ENCODE measurements at places on chromosomes 16 and 17.
A peak's percentile ranks its signal among the peaks of the same experiment; 100 is the strongest.

GRCh38 chr16:31010585-31011325, at the start of gene STX1B:
Gene STX1B, minus strand, starts transcription at chr16:31010638. Its CDS starts 242 bp downstream, at chr16:31010396.
- peak; percentile 45 for DNase-seq

- no peak for DNase-seq
Measured at GRCh38 chr17:73302189-73302588, 9.6 kb downstream of the CDC42EP4 start.

- DNase-seq, result no peak
Measured at GRCh38 chr16:79456036-79456435, 144.5 kb downstream of the MAF start.

DNA sequence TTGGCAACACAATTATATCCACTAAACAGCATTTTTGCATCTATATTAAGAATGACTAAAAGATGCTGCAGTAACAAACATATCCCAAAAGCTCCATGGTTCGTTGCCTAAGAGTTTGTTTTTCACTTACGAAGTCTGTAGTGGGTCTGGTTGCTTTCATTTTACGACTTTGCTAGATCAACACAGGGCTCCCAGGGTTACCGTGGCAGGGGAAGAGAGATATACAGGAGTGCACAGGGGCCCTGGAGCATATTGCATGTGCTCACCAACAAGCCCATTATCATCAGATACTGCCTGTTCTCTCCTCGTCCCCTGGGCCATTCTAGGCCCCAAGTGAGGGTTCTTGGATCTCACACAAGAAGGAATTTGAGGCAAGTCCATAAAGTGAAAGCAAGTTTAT, 3.1 kb upstream of the MMP2 start:
- no peak for DNase-seq

DNA sequence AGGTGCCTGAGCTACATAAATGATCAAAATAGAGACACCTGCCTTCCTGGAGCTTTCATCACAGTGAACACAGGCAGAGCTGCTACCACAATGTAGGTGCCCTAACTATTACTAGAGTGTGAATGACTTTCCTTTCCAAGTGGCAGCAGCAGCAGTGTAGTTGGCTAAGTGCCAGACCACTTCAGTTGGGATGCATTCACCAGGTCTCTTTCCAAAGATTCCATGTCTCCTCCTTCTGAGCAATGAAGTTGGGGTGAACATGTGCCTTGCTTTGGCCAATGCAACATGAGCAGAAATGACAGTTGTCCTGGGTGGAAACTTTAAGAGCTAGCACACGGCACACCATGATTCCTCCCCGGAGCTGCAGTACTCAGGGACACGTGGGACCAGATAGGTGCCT, 23.3 kb upstream of the CACNG4 start:
- no peak for DNase-seq

GRCh38 chr17:42706732-42707131, 24.4 kb downstream of the CNTNAP1 start:
- DNase-seq, result peak; percentile 65

DNA sequence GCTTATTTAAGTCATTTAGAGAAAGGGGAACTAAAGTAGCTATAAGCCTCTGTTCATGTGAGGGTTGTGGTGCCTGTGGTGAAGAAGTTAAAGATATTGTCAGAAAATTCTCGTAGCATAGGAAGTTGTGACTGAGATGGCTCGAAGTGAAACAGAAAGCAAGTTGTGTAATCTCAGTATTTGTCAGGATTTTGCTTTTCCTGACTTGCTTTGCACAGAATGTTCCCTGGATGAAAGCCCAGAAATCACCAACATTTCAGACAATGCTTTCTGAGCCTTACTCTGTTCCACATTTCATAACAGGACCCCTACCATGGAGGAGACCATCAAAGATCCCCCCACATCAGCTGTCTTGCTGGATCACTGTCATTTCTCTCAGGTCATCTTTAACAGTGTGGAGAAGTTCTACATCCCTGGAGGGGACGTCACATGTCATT, 10.6 kb downstream of the CALCOCO2 start:
- DNase-seq, result no peak

DNA sequence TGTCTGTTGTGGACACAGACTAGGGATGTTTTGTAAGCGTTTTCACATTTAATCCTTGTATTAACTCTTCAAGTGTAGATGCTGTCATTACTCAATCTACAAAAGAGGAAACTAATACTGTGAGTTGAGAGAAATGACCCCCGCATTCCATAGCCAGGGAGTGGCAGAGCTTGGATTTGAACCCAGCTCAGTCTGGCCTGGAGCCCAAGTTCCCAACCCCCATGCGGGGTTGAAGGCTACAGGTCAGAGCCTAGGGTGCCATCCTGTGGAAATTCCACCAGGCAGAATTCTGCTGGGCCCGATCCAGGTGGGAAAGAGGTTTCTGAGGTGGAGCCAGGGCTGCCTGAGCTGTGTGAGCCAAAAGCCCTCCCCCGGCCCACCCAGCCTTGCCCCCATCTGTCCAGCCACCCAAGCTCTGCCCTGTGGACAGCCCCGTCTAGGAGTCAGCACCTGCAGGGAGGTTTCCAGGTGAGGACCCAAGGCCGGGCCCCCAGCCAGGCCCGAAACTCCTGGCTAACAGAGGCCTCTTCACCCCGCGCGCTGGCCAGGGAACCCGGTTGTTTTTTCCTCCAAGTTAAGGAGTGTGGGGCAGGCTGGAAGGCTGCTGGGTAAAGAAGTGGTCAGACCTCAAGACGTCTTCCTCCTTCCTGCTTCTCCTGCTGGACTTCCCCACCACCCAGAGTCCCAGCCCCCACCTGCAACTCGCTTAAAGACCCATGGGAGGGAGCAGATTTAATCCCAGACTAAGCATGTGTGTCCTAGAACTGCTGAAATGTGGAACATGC, 5.7 kb downstream of the MMP15 start:
- no peak for DNase-seq

GRCh38 chr16:68724797-68725196, 12.3 kb upstream of the CDH1 start:
- no peak for DNase-seq

DNA sequence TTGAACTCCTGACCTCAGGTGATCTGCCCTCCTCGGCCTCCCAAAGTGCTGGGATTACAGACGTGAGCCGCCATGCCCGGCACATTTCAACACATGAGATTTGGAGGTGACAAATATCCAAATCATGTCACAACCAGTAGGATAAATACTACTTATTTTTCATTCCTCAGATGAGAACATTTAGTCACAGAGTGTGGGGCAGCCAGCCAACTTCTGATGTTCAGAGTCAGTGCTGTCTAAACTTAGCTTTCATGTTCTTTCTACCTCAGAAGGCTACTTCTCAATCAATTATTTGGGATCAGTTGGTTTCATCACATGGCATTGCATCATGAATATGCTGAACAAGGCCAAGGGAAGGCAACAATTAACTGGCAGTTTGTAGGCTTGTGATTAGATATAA, 134.5 kb downstream of the CDH13 start:
- no peak for DNase-seq

DNA sequence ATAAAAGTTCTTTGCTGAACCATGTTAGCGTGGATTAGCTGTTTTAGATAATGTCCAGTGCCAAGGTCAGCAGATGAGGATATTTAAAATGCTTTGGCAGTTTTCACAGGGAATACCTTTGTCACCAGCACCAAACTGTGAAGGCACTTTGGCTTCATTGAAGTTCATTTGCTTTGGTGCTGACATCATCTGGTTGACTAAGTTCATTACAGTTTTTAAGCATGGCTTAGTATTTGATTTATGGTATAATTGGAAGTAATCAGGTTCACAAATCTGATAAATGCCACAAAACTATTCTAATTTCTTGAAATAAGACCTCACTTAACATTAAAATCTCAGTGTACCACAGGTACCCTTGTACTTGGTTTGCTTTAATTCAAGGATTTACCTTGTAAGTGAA, 4.3 kb downstream of the GID4 start:
- DNase-seq, result no peak

- no peak for DNase-seq
Measured at GRCh38 chr16:68362262-68362913, 51.6 kb downstream of the PRMT7 start.

DNA sequence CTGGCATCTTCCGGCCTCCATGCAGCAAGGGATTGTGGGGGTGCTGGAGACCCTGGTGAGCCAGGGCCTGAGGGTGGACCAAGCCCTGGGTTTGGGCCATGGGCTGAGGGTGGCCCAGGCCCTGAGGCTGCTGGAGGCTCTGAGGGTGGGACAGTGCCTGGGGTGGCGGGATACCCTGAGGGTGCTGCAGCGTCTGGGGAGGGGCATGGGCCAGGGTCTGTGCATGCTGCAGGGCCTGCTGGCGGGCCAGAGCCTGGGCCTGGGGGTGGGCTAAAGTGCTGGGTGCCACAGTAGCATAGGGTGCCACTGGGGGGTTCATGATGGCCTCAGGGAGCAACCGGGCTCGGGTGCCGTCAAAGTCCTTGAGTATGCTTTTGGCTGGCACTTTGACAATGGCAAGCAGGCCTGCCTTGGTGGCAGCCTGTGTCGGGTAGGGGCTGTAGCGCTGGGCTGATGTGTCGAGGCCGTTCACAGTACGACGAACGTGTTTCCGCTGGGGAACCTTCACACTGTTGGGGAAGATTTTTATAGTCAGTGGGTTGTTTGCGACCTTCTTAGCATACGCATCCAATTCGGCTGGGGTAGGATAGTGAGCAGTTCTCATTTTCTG, 15.6 kb downstream of the TRAF4 start:
- DNase-seq, result no peak

DNA sequence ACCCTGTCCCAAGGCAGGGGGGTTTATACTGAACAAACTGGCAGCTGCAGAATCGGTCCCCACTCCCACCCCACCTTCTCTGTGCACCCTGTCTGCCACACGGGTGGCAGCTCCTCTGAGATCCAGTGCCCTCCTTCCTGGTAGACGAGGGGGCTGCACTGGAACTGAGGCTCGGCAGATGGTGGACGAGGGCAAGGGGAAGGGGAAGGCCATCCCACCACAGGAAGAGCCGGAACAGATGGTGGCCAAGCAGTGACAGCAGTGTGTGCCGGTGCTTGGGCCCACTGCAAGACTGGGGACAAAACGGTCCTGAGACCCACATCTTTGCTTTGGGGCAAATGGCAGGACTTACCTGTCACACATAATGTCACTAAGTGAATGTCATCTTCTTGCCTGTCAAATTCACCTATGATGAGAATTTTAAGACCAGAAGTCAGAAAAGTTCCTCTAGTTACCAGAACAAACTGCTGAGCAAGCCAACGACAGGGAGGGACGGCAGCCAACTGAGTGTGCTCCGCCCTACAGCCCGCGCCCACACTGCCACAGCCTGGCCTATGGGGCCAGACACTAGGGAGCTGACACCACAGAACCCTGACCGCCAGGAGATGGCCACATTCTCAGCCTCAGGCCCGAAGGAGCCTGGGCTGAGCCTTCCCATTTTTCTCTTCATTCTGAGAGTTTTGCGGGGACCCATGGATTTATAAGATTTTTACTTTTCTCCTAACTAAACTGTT, 14.4 kb downstream of the NTAN1 start:
- no peak for DNase-seq

DNA sequence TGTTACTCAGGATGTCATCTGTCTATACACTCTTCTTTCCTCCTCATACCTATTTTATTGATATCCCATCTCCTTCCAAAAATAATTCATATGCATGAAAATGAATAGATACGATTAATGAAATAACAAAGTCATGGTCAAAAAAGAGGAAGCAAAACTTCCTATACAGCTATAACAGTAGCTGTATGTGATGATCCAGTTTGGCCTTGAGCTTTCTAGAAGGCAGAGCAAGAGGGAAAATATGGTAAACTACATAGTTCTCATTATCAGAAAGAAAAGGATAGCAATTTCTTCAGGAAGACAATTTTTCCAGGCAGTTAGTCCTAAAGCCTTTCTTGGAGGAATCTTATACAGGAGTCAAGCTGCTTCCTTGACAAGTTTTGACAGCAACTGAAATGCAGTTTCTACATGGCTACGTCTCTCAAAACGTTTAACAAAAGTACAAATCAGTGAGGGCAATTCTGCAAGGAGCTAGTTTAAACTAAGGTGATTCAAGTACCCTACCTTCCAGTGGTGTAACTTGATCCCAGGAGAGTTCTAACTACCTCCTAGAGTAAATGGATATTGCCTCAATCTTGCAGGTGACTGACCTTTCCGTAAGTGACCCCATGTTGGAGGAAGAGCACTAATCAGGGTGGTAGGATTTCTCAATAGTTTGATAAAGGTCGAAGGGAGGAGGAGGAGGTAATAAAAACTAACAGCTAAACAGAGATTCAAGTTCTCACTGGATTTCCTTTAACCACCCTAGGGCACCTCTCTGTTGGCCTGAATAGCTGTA, 1.0 kb downstream of the SPAG5 start:
- no peak for DNase-seq

GRCh38 chr16:81556715-81557284, 112.2 kb downstream of the CMIP start:
- DNase-seq, result no peak

- no peak for DNase-seq
Measured at GRCh38 chr16:54026456-54026855, 260.1 kb downstream of the IRX3 start.

- no peak for DNase-seq
Measured at GRCh38 chr17:66025551-66025950, 166.4 kb downstream of the CEP112 start.

DNA sequence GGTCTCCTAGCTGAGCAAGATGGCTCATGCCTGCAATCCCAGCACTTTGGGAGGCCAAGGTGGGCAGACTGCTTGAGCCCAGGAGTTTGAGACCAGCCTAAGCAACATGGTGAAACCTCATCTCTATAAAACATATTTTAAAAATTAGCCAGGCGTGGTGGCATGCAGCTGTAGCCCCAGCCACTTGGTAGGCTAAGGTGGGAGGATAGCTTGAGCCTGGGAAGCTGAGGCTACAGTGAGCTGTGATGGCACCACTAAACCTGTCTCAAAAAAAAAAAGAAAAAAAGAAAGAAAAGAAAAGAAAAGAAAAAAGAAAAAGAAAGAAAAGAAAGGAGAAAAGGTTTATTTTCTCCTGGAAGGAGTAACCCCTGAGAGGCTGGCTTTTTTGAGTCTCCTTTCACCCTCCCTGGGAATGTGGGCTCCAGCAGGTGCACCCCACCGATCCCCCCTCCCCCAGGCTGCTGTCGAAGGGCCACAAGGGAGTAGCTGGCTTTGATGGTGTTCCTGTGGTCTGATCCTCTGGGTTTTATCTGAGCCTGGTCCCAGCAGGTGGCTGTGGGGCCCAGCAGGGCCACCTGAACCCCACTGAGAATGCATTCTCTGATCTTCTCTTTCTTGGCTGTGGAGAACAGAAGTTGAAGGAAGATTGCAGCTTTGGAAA, 29.9 kb upstream of the TNRC6C start:
- DNase-seq, result no peak

DNA sequence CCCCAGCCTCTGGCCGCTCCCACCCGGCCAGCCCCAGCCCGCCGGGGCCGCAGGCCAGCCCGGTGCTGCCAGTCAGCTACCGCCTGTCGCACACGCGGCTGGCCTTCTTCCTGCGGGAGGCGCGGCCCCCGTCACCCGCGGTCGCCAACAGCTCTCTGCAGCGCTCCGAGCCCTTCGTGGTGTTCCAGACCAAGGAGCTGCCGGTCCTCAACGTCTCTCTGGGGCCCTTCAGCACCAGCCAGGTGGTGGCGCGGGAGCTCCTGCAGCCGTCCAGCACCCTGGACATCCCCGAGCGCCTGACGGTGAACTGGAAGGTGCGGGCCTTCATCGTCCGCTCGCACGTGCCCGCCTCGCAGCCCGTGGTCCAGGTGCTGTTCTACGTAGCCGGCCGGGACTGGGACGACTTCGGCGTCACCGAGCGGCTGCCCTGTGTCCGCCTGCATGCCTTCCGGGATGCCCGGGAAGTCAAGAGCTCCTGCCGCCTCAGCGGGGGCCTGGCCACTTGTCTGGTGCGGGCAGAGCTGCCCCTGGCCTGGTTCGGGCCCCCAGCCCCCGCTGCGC, 46.8 kb downstream of the TMEM132E start:
- no peak for DNase-seq

GRCh38 chr16:17476414-17477259, 5.9 kb upstream of the XYLT1 start:
- DNase-seq, result peak; percentile 43
